NCI-H1694 treated with DMSO at 0.1 percent for 48 hours (cell line): ENCODE measurements at places on chromosomes 7 and 10.

GRCh38 chr7:74190259-74190658 is 16.1 kb downstream of the EIF4H start:
- DNase-seq = no peak

DNA sequence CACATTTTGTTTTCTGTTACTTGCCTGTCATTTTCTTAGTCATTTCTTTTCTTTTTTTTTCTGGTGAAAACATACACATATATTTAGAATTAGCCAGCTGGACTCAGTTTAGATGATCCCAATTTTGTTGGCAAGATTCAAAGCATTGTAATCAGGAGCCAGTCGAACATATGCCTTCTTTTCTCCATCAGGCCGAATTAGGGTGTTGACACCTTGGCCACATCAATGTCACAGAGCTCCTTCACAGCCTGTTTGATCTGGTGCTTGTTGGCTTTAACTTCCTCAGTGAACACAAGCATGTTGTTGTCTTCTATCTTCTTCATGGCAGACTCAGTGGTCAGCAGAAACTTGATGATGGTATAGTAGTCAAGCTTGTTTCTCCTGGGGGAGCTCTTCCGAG is 32.6 kb downstream of the PHF14 start:
- no peak for DNase-seq

- DNase-seq = no peak
Observed at GRCh38 chr7:148303295-148304082, 287.1 kb upstream of the C7orf33 start.

DNA sequence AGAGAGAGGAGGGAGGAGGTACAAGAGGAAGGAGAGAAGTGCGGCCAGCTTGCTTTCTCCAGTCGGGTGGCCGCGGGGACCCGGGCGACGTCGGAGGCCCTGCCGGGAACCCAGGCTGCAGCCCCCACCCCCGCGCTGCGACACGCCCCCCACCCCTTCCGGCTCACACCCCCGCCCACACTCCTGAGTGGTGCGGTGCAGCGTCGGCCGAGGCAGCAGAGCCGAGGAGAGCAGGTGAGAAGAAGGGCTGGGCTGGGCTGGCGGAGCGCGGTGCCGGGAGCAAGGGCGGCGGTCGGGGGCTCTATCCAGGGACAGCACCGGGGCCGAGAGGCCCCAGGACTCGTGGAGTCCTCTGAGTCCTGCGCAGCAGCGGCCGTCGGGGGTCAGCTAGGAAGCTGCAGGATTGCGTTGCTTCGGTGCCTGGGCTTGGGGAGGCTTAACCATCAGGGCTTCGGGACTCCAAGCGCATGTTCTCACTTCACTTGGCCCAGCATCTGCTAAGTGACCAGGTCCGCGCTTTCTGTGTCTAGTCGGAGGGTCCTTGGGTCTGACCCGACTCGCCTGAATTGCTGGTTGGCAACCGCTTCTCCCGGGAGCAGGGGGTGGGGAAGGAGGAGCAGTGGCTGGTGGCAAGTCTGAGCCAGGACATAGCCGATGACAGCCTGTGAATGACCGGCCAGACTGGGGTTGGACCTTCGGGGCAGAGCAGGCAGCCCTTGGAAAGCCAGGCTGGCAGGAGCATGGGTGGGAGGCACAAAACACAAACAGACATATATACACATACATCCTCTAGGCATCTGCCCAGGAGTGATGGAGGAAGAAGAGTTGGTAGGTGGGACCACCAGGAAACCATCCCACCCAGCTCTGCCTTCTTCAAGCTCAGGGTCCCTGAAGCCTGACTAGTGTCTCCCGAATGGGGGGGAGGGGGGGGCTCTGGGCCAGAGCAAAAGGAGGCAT is 683 bp downstream of the CHAT start:
- DNase-seq = no peak

DNA sequence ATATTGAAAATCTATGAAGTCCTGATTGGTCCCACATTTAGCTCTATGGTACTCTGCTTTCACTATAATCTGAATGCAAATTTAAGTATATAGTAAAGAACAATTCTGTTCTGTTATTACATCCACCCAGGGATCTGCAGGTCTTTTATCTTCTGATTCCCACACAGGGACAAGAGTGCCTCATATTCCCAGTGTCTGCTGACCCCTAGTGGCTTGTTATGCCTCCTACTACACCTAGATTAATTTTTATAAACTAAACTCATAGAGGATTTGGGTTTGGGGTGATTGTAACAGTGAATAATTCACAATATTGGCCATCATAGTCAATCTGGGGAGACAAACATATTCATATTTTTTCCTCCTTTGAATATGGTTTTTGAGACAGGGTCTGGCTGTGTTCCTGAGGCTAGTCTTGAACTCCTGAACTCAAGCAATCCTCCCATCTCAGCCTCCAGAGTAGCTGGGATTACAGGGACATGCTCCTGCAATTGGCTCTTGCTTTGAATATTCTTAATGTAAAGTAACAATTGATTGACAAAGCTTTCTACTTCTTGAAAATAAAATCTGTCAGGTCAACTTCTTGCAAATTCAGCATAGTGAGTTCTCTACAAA is 282.1 kb downstream of the KCND2 start:
- DNase-seq = peak; percentile 73

DNA sequence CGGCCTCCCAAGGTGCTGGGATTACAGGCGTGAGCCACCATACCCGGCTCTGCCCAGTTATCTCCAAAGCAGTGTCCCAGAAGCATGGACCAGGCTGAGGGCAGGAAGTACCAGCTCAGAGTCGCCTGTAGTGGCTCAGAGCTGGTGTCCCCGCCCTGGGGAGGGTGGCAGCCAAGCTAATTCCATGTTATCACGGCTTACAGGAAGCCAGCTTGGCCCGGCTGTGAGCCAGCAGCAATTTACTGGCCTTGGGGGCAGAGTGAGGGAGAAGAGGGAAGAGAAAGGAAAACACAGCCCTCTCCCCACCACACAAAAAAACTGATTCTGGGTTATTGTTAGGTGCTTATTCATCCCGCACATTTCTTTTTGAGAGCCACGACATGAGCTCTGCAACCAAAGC is 88.1 kb downstream of the HIP1 start:
- DNase-seq = no peak

GRCh38 chr7:129690701-129691100 is 79.2 kb downstream of the NRF1 start:
- DNase-seq = no peak

DNA sequence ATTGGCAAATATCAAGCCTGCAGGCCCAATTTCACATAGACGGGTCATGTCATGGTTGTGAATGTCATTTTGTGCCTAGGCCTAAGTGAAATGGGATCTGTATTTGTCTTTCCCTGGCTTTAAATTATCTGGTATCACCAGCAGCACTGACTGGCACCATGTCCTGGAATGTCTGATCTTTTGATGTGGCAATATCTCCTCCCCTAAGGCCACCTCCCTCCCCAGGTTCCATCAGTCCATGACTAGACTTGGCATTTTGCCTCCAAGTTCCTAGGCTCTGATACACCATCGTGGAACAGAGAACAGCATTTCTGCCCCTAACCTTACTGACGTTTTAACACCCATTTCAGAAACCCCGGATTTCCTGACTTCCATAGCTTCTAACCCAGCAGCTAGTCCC is 513.9 kb downstream of the GALNT17 start:
- DNase-seq = no peak

DNA sequence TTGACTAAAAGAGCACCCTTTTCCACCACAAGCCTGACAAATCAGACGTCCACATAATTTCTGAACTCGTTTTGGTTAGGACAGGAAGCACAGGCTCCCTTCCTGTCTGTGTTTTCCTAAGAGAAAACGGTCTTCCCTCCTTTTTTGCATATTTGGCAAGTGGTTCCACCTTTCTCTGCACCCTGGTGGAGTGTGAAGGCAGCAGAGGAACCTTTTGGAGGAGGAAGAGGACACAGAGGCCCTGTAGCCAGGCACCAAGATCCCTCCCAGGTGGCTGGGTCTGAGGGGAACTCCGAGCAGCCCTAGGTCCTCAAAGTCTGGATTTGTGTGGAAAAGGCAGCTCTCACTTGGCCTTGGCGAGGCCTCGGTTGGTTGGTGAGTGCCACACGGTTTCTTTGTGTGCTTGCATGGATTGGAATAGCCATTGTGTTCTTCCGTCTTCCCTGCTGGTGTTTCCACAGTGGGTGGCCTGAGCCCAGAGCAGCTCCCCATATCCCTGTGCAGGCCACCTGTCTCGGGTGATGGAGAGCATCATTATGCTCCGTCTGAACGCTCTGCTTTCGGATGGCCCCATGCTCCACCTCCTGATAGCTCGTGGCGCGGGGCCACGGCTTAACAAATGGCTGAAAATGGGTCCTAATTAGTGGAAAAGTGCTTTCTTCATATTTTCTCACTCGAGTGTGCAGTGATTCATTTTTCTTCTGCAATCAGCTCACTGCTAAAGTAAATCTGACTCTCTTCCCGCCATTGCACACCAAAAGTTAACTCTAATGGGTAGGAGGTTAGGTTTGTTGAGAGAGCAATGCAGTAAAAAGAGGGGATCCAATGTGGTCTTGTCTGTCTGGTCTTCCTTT is 4.2 kb downstream of the IKZF1 start:
- no peak for DNase-seq

- DNase-seq = no peak
Observed at GRCh38 chr7:90201500-90202195, 9.9 kb upstream of the STEAP2 start.

- DNase-seq = no peak
Observed at GRCh38 chr10:1227510-1228402, 171.6 kb downstream of the WDR37 start.

- no peak for DNase-seq
Observed at GRCh38 chr10:116538456-116538855, 7.3 kb upstream of the PNLIP start.

GRCh38 chr7:148611692-148612091 is 21.1 kb downstream of the C7orf33 start:
- no peak for DNase-seq

DNA sequence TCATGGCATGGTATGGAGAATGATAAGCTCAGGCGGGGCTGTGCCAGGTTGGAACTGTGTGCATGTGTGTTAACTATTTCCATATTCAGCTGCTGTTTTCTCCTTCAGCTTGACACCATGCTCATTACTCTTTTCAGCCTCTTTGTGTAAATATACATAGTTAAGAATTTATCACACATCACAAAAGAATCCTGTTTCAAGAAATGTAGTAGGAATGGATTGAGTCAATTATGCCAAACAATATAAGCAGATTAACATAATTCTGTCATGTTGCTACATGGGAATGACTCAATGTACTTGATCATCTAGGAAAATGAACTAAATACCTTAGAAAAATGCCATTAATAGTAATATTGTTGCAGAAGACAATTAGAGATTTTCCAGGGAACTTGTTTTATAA is 687.4 kb downstream of the PARD3 start:
- DNase-seq = no peak

DNA sequence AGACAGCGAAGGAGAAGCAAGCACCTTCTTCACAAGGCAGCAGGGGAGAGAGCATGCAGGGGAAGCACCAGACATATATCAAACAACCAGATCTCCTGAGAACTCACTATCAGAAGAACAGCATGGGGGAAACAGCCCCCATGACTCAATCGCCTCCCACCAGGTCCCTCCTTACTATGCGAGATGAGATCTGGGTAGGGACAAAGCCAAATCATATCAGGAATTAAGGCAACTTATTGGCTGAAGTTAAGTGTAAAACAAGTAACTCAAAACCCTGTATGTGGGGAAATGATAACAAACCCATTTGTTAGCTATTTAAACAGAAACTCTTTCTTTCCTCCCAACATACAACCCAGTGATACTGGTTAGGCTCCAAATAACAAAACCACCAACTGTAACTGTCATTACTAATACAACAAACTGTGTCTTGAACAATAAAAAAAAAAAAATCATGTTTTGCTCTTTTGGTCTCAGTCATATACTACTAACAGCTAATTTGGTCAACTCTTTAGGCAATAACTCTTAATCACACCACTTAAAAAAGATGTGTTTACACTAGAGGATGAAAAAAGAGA is 57.8 kb downstream of the MINDY3 start:
- DNase-seq = no peak

- peak; percentile 88 for DNase-seq
Observed at GRCh38 chr7:90708841-90709317, 112.8 kb downstream of the CDK14 start.

DNA sequence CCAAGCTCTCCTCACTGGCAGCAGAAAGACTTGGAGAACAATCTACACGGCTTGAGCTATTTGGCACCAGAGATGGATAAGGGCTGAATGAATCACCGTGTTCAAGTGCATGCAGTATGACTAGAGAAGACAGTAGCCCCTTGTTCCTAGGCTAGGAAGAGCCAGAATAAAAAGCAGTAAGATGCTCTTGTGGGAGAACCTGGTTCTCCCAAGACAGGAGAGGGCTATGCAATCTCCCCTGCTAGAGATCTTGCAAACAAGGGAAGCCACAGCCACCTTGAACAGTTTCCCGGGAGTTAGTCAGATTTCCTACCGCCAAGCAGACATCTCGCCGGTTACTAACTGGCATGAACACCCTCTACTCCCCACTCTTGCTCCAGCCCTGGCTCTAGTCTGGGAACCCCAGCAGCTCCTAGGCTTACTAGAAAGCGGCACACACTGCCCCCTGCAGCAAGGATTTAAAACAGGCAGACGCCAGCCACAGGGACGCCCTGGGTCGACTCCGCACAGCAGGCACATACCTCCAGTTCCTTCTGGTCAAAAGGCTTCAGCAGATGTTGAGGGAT is 107.3 kb downstream of the SMURF1 start:
- DNase-seq = peak; percentile 38

- peak; percentile 5 for DNase-seq
Observed at GRCh38 chr7:99380032-99380822, 5.7 kb downstream of the ARPC1B start.

DNA sequence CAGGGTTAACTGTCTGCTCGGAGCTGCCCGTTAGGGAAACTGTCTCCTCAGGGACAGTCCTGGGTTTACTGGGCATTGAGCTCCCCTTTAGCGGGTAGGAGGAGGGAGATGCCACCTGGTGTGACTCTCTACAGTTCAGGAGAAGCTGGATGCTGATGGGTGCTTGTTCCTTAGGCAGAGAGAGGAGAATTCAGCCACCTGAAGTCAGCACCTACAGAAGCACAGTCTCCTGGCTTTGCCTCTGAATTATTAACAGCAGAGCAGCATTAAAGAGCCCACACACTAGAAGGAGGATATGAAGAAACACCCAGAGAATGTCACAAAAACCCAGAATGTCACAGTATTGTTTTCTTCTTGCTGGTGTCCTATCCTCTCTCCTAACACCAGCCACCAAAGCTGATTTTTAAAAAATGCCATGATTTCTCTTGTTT is 696 bp downstream of the GIMAP4 start:
- no peak for DNase-seq

- no peak for DNase-seq
Observed at GRCh38 chr7:26603631-26604030, 260.8 kb downstream of the SKAP2 start.

- DNase-seq = peak; percentile 28
Observed at GRCh38 chr10:79070606-79071395, 2.0 kb downstream of the ZMIZ1 start.

- no peak for DNase-seq
Observed at GRCh38 chr7:37657816-37658215, 25.8 kb upstream of the GPR141 start.

DNA sequence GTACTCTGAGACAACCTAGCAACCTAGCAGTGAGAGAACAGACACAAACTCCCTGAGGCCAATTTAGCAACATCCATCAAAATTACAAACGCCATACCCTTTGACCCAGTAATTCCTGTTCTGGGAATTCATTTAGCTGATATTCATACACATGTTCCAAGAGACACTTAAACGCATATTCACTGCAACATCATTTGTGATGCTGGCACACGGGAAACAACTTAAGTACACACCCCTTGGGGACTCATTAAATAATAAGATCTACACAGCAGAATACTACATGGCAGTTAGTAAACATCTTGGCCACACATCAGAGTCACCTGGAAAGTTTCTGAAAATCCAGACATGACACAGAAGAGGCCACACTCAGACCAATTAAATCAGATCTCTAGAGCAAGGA is 17.6 kb downstream of the NUDCD3 start:
- DNase-seq = no peak

- DNase-seq = no peak
Observed at GRCh38 chr10:77599651-77600050, 38.0 kb downstream of the KCNMA1 start.
